AG04450 (cell line): ENCODE measurements at places on chromosomes 11 and 22. TPM values are rescaled to one million over a fixed set of nuclear protein-coding genes. Genes with fewer than 3 reads are reported as not detected.

MEI1 gene
- 0.22 and 0.25 TPM in 2 replicates for polyA plus RNA-seq

KCNC1 gene
- polyA plus RNA-seq: 0.04 TPM in 1 of 2 replicates, not detected in the other

CNTN5 gene
- polyA plus RNA-seq: not detected in 2 replicates

OVCH2 gene
- polyA plus RNA-seq: 0.10 and 0.47 TPM in 2 replicates

VEGFB gene
- 11.8 and 15.7 TPM in 2 replicates for polyA plus RNA-seq

GAB4 gene
- not detected in 2 replicates for polyA plus RNA-seq

TESMIN gene
- polyA plus RNA-seq: 0.79 TPM in 2 replicates

OR4D5 gene
- polyA plus RNA-seq: not detected in 2 replicates

MS4A6E gene
- not detected in 2 replicates for polyA plus RNA-seq

CRYBB3 gene
- not detected in 2 replicates for polyA plus RNA-seq

OR5P2 gene
- polyA plus RNA-seq: not detected in 2 replicates

GDPD5 gene
- 1.4 and 1.9 TPM in 2 replicates for polyA plus RNA-seq

CHADL gene
- 0.24 and 0.65 TPM in 2 replicates for polyA plus RNA-seq

TBX1 gene
- polyA plus RNA-seq: not detected in 2 replicates

SCGB1D2 gene
- not detected in 2 replicates for polyA plus RNA-seq

SART1 gene
- 14.3 and 15.7 TPM in 2 replicates for polyA plus RNA-seq

PRR5 gene
- polyA plus RNA-seq: 12.9 and 16.2 TPM in 2 replicates

BACE1 gene
- 41.3 and 48.2 TPM in 2 replicates for polyA plus RNA-seq

MMP3 gene
- 1.2 and 2.1 TPM in 2 replicates for polyA plus RNA-seq

UEVLD gene
- 20.3 and 27.6 TPM in 2 replicates for polyA plus RNA-seq

LRFN4 gene
- 5.5 and 9.7 TPM in 2 replicates for polyA plus RNA-seq

CDC42BPG gene
- 0.02 and 0.04 TPM in 2 replicates for polyA plus RNA-seq

RHOD gene
- polyA plus RNA-seq: 12.9 and 16.9 TPM in 2 replicates

TMEM121B gene
- polyA plus RNA-seq: 0.05 and 0.06 TPM in 2 replicates

ADAMTS15 gene
- 4.7 and 5.8 TPM in 2 replicates for polyA plus RNA-seq

CNIH2 gene
- polyA plus RNA-seq: 2.0 and 2.8 TPM in 2 replicates

TP53AIP1 gene
- not detected in 2 replicates for polyA plus RNA-seq

PYGM gene
- polyA plus RNA-seq: 0.14 and 0.20 TPM in 2 replicates

TRIM22 gene
- polyA plus RNA-seq: 79.9 and 100 TPM in 2 replicates

MIAT gene
- polyA plus RNA-seq: 7.8 and 9.4 TPM in 2 replicates

BID gene
- polyA plus RNA-seq: 65.3 and 88.5 TPM in 2 replicates

NXPE1 gene
- not detected in 2 replicates for polyA plus RNA-seq

OR4D6 gene
- polyA plus RNA-seq: not detected in 2 replicates

MMP1 gene
- polyA plus RNA-seq: 33.8 and 41.2 TPM in 2 replicates

SNX32 gene
- 0.30 and 0.57 TPM in 2 replicates for polyA plus RNA-seq

IGLL5 gene
- polyA plus RNA-seq: not detected in 2 replicates

PAX6 gene
- polyA plus RNA-seq: not detected in 2 replicates

DGCR2 gene
- polyA plus RNA-seq: 23.0 and 33.9 TPM in 2 replicates

OR52I2 gene
- not detected in 2 replicates for polyA plus RNA-seq

EXPH5 gene
- 0.26 and 0.37 TPM in 2 replicates for polyA plus RNA-seq

KCTD21 gene
- 18.4 and 19.7 TPM in 2 replicates for polyA plus RNA-seq

CCDC87 gene
- polyA plus RNA-seq: 0.11 and 0.19 TPM in 2 replicates

MRGPRE gene
- polyA plus RNA-seq: not detected in 2 replicates

ALDH3B2 gene
- polyA plus RNA-seq: not detected in 2 replicates

LPXN gene
- 11.5 and 12.3 TPM in 2 replicates for polyA plus RNA-seq

SHISA8 gene
- not detected in 2 replicates for polyA plus RNA-seq

MISFA gene
- polyA plus RNA-seq: 0.50 and 1.3 TPM in 2 replicates

NCR3LG1 gene
- polyA plus RNA-seq: 3.3 and 3.6 TPM in 2 replicates
